ENCODE measurements at places on chromosomes 6 and 20.

DNA sequence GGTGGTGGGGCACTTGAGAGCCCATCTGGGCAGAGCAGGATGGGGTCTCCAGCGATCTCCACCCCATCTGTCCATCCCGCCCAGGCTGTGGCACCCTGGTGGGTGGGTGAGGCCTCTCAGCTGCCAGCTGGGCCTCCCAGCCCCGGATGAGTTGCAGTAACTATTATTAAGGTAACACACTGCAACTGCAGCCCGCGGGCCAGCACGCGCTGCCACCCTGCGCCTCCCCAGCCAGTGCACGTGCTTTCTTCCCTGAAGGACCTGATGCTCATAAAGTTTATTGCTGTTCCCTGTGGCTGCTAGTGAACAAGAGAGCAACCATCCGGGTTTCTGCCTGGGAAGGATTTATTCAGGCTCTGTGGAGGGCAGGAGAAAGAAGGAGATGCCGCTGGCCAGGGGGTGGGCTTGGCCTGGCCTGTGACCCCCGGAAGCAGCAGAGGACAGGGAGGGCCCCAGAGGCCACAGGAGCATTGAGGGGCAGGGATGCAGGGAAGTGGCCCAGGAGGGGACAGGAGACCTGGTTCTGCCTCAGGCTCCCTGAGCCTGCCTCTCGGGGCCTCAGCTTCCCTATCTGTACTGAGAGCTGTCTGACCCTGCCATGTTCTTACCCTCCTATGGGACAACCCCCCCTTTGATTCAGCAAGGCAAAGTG is 1.7 kb downstream of the IP6K3 start:
- DNase-seq, result no peak

- no peak for DNase-seq
These were observed 59.0 kb downstream of the AFG1L start for GRCh38 chr6:108353853-108354252.

GRCh38 chr6:99951016-99951805 is 42.8 kb downstream of the MCHR2 start:
- no peak for DNase-seq

DNA sequence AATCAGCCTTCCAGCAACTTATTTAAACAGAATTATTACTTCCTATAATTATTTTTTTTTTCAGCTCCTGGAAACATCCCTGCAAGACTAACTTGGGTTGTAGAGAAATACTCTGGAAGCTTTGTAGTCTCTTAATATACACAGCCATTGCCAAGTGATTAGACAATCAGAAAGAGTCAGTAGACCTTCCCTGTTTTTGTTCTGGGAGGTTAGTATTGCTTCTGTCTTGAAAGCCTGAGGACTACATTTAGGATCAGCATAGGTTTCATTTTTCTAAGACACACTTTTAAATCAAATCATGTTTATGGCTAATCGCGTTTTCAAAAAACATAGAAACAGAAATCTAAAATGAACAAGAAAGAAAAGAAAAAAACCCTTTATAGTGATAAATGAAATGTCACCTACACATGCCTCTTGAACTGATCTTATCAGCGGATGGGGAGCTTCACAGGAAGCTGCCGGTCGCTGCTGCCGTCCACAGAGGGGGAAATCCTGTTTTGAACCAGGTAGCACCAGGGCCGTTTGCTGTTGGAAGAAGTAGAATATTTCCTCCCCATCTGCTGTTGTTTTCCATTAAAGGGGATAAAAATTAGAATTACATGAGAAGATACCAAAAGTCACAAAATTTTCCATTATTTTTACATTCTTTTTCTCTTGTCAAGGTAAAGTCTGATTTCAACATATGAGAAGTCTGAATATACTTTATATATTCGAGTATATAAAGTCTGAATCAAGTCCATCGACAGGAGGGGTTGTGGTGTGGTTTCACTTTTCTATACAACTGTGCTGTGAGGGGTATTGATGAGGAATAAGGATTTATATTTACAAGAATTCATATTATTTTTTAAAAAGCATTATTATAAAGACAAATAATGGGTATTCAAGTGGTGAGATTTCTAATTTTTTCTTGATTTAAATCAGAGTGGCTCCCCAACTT is 94.6 kb downstream of the ARMC2 start:
- DNase-seq, result peak; percentile 37

- DNase-seq, result no peak
These were observed 9.7 kb downstream of the MAPRE1 start for GRCh38 chr20:32829311-32830005.

DNA sequence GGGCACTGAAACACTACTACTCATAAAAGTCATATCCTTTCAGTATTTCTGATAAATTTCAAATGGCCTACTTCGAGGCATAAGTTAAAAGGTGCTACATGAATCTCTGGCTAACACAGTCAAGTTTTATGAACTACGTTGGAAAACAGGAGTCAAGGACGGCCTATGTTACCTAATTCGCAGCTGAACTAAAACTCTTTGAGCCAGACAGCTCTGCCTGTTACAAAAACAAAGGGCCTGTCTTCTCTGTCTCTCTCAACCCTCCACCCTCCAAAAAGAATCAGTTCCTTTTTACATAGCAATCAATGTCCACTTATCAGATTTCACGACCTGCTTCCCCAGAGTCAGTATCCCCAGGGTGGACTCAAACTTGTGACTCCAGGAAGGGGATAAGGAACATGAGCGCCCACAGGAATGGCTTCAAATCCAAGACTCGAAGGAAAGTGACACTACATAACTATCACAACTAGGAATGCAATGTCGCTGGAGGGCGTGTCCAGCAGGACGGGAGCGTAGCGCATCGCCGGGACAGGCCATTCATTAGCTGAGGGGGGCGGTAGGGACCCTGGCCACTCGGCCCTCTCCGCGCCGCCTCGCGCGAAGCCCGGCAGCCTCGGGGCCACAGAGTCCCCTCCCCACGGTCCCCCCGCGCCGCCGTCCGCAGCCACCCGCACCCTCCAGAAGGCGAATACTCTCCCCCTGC is 591 bp downstream of the IBTK start:
- DNase-seq, result no peak

DNA sequence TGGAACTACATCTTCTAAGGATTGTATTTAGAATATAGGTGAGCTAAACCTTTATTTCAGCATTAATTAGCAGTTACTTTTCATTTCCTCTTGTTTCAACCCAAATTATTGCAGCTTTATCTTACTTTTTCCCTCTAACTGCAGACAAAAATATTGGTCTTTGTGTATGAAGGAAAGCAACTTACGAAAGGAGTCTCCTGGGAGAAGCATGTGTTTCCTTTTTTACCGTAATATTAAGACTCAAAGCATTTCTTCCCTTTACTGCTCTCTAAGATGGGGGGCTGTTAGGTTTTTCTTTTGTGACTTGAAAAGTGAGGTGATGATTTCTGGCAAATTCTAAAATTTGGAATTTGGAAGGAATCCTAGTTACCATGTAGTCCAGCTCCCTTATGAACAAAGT is 111.0 kb downstream of the TCP11 start:
- no peak for DNase-seq

- DNase-seq, result no peak
These were observed 74.4 kb downstream of the ARHGAP18 start for GRCh38 chr6:129635396-129636130.

GRCh38 chr6:63261820-63262219 is 50.6 kb downstream of the FKBP1C start:
- no peak for DNase-seq

DNA sequence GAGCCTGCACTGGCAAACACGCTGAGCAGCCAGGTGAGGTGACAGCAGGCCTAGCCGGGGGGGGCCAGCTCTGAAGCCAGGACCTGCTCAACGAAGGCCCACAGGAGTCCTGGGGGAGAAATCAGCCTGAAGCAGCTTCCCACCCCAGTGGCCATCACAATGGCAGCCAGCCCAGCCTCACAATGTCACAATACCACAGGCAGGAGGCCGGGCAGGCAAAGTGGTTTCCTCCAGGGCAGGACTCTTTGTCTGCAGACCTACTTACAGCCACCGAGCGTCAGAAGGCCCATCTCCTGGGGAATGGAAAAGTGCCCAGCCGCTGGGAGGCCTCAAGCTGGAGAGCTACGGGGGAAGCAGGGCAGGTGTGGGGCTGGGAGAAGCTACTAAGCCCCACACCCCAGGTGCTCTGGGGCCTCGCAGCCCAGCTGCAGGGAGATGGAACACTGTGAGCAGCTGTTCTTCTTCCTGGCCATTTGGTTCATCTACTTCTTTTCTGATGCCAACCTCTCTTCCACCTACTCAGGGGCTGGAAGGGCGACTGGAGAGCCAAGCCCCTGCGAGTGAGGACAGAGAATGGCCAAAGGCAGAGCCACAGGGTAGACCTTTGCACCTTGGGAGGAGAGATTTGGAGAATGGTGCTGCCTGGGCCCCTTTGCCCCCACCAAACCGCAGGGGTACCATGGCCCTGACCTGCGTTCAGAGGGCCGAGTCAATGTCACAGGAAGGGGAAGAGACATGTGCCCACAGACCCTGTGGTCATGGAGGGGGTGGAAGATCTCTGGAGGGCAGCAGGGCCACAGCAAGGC is 22.3 kb upstream of the AVP start:
- no peak for DNase-seq

- no peak for DNase-seq
These were observed 297.4 kb downstream of the QKI start for GRCh38 chr6:163711615-163712565.

- DNase-seq, result no peak
These were observed 1.9 kb downstream of the PI16 start for GRCh38 chr6:36956446-36956820.

- DNase-seq, result no peak
These were observed 180.4 kb downstream of the BTBD9 start for GRCh38 chr6:38459291-38459690.

DNA sequence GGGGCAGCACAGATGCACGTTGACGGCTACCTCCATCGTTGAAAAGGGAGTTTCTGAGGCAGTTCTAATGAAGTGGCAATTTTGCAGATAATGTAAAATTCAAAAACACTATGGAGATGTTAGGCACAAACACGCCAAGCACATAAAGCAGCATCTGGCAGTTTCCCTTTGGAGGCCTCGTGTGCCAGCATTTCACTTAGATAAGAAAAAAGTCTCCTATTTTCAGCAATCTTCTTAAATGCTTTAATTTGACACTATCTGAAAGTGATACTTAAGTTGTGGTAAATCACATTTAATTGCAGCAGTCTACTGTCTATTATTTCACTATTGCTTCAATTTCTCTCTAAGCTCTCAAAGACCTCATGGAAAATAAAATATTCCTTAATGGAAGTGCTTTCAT is 125.3 kb upstream of the PROKR2 start:
- DNase-seq, result no peak

DNA sequence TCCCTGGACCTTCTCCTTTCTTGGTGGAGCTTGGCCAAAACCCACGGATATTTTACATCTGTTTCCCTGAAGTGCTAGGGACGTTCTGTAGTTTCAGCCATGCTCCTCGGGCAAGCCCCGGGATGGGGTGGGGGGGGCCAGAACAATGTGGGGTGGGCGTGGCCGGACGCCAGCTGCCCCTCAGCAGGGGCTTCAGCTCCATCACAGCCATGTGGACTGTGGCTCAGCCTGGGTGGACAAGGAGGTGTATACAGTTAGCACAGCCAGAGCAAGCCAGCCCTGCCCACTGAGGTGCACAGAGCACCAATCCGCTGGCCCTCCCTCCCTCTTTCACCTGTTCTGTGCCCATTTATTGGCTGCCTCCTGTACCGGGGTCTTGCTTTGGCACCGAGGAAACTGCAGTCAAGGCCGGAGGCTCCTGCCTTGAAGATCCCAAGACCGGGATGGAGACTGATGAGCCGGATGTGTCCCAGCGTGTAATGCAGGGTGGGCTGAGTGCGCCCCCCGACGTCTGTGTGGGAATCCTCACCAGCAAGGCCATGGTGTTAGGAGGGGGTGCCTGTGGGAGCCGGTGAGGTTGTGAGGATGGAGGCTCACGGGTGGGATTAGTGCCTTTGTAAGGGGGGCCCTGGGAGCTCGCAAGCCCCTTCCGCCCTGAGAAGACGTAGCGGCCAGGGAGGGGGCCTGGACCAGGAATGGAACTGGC is 28.0 kb downstream of the FRMD1 start:
- DNase-seq, result no peak

DNA sequence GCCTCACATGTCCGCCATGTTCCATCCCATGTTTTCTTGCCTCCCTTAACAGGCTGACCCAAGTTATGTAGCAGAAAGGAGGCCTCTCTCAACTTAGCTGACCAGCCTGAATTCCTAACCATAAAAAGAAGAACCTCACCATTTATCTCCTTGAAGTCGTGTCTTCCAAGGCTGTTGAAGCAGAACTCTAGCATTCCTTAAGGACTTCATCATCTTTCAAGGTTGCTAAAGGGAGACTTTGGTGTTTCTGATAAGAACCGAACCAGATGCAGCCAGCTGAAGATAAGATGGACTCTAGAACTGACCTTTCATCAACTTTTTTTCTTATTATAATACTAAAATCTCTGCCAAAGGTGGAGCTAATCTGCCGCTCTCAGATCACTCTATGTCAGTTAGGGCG is 571.7 kb upstream of the SLC35B3 start:
- DNase-seq, result no peak
